ENCODE measurements at places on chromosomes 2 and 18. TPM values are rescaled to one million over a fixed set of nuclear protein-coding genes. Genes with fewer than 3 reads are reported as not detected.

- DNase-seq, result no peak
Measured at GRCh38 chr2:120826260-120826648, 90.6 kb downstream of the GLI2 start.

GRCh38 chr2:171309455-171310286, 124.1 kb downstream of the METTL8 start:
- DNase-seq, result no peak

Gene RIT2
- not detected for polyA plus RNA-seq

GRCh38 chr2:216109962-216110614, 940 bp downstream of the XRCC5 start:
- peak; percentile 75 for DNase-seq

Gene HMSD
- polyA plus RNA-seq, result 0.19 TPM

Gene SERPINB12
- polyA plus RNA-seq, result not detected

Gene ATP9B
- polyA plus RNA-seq, result 9.8 TPM

DNA sequence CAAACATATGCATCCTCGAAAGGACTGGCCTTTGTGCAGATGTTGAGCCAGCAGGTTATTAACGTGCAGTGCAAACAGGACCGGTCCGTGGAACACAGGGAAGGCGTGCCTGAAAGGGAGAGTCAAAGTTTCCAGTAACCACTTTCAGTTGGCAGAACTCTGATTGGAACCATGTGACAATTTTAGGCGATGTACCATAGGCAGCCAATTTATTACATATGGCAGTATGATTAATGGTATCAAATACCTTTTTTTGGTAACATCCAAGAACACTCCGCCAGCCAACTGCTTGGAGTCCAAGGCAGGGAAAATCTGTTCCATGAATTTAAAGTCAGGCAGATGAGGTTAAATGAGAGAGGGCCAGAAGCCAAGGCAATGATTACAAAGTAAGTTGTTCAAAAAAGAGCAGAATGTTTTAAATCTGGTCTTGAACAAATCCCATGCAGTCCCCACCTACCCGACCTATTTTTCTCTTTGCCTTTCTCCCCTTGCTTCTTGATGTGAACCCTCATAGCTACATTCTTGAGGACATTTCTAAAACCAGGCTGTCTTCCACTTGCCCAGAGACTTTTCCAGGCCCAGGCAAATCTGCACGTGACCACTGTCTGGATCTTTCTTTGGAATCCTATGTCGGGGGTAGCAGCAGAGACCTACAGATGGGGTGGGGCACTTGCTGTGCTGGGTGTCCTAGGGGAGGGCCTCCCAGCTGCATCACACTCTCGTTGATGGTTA, 351.7 kb downstream of the HRH4 start:
- no peak for DNase-seq

Gene PROM2
- 0.65 TPM for polyA plus RNA-seq

GRCh38 chr18:79693561-79694205, 14.1 kb downstream of the CTDP1 start:
- no peak for DNase-seq

Gene FAP
- 74.1 TPM for polyA plus RNA-seq

Gene GREB1L
- 0.01 TPM for polyA plus RNA-seq

Gene KIAA2012
- 0.04 TPM for polyA plus RNA-seq

Data from IMR-90 (cell line).